ENCODE measurements at places on chromosomes 6 and 20.

DNA sequence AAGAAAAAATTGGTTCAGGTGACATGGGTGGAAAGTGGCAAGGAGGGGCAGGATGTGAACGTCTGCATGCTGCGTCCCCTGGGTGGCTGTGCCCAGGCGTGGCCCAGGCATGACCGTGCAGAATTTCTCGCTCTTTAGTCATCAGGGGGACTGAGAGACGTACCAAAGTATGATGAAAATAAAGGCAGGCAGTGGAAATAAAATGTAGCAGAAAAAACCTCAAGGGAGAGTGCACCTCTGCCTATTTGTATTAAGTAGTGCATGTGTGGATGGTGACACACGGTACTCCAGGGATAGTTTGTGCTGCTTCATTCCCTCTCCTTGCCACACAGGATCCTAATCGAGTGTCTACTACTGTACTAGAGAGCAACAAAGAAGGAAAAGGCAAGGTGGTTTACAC lies 81.1 kb downstream of the ATP9A start:
- DNase-seq, result peak; percentile 21

DNA sequence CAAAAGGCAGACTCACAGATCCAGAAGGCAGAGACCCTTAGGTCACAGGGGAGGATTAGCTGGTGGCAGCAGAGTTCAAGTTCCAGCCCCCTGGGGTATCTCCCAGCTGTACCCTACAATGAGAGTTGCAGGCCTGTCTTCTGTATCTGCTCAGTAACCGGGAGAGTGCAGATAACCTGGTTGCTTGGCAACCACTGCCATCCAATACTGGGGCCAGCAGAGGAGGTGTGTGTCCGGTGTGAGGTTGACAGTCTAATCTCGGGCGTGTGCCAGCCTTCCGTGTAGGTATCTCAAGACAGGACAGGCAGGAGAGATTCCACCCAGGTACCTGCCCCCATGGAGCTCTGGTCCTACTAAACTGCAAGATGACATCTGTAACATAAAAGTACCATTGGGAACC lies 56.6 kb upstream of the TBC1D7 start:
- no peak for DNase-seq

DNA sequence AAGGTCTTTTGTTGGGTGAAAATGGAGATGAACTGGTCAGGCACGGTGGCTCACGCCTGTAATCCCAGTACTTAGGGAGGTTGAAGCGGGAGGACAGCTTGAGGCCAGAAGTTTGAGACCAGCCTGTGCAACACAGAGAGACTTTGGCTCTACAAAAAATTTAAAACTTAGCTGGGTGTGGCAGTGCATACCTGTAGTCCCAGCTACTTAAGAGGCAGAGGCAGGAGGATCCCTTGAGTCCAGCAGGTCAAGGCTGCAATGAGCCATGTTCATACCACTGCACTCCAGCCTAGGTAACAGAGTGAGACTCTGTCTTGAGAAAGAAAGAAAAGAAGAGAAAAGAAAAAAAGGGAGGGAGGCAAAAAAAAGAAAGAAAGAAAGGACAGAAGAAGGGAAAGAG lies 90.9 kb upstream of the NFATC2 start:
- DNase-seq, result no peak

DNA sequence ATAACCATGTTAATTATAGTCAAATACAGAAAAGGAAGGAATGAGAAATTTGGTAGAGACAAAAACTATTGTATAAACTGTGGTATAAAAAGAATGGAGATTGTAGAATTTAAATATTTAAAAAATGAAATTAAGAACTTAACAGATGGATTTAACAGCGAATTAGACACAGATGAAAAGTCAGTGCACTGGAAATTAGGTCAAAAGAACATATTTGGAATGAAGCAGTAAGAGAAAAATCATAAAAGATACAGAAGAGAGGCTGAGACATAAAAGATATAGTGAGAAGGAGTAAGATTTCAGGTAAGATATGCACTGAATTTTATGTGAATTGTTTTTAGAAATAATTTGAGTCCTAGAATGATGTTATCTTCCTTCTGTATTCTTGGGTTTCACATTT lies 14.0 kb downstream of the TSPYL4 start:
- no peak for DNase-seq

- no peak for DNase-seq
Observed at GRCh38 chr6:118895261-118895560, 1.3 kb downstream of the ASF1A start.

GRCh38 chr6:118905851-118906250 lies 11.9 kb downstream of the ASF1A start:
- DNase-seq, result no peak

- no peak for DNase-seq
Observed at GRCh38 chr6:20751293-20751935, 217.2 kb downstream of the CDKAL1 start.

DNA sequence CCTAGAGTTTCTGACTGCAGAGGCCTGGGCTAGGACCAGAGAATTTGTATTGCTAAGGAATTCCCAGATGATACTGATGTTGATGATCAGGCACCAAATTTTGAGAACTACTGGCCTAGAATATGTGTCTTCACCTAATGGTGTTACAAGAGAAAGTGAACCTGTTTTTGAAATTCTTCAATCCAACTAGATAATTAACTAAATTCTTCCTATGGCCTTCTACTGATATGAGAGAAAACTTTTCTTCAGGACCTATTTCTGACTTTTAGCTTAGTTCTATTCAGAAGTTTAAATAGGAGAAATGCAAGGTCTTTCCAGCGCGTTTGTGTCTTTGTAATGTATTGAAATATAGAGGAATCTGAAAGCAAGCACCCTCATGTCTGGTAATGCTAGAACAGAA lies 7.3 kb downstream of the NKAIN2 start:
- DNase-seq, result no peak

DNA sequence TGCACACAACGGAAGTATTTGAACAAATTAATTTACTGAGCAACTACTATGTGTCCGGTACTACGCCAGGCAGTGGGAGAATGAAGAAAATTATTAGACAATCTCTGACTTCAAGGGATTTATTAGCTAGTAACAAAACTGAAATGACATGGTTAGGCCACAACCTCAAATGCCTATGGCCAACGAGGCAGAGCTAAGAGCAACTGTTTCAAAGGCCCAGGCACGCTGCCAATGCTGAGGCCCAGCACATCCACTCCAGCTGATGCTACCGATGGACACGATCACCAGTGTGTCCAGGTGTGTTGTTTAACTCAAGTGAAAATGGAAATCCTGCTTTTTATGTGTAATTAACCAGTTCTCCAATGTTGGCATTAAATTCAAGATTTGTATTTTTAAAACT lies 420.9 kb downstream of the PRKN start:
- no peak for DNase-seq

- no peak for DNase-seq
Observed at GRCh38 chr6:33205191-33206026, 954 bp downstream of the HSD17B8 start.

GRCh38 chr6:155227046-155227445 lies 36.8 kb upstream of the CLDN20 start:
- DNase-seq, result no peak

- DNase-seq, result no peak
Observed at GRCh38 chr20:10714236-10714975, 40.6 kb upstream of the JAG1 start.

GRCh38 chr6:105609375-105609991 lies 206.6 kb upstream of the PREP start:
- no peak for DNase-seq

DNA sequence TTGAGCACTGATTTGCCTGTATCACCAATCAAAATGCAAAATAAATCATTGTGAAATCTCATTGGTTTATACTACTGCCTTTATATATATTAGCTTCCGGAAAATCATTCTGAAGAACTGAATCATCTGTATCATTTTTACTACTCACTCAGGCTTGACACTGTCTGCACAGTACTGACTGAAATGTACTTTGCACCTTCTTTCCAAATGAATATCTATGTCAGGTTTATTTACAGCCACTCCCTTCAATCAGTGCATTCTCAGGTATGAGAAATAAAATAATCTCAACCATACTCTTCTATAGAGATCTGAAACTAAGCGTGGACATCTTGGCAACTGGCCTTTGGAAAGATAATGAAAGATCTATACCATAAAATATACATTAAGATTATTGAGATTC lies 2.7 kb downstream of the KHDRBS2 start:
- no peak for DNase-seq

DNA sequence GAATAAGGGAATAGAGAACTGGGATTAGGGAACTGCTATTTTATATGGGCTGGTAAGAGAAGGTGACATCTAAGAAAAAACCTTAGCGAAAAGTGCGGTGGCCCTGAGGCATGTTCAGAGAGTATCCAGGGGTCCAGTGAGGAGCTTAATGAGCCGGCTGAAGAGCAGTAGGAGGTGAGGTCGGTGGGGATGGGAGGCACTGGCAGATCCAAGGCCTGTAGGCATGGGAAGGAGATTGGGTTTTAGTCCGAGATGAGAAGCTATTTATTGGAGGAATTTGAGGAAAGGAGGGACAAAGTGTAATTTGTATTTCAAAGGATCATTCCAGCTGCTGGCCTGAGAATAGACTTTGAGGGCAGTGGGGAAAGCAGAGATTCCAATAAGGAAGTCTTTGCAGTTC lies 123.8 kb downstream of the QKI start:
- no peak for DNase-seq

- peak; percentile 24 for DNase-seq
Observed at GRCh38 chr6:152399399-152399798, 237.8 kb downstream of the SYNE1 start.

DNA sequence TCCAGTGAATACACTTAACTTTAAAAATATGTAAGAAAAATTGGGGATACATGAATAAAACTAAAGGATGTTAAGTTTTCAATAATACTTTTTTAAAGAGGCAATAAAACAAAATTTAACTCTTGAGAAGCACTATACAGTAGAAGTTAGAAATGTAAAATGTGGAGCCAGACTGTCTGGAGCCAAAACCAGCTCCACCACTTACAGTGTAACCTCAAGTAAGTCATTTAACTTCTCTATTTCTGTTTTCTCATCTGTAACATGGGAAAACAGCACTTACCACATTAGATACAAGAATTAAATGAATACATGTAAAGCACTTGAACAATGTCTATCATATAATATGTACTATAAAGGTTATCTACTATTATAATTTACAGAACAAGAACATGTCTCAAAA lies 6.7 kb downstream of the ATG5 start:
- no peak for DNase-seq

GRCh38 chr20:54355631-54356280 lies 119.6 kb upstream of the DOK5 start:
- no peak for DNase-seq

GRCh38 chr20:33964441-33964840 lies 29.3 kb upstream of the RALY start:
- DNase-seq, result no peak

DNA sequence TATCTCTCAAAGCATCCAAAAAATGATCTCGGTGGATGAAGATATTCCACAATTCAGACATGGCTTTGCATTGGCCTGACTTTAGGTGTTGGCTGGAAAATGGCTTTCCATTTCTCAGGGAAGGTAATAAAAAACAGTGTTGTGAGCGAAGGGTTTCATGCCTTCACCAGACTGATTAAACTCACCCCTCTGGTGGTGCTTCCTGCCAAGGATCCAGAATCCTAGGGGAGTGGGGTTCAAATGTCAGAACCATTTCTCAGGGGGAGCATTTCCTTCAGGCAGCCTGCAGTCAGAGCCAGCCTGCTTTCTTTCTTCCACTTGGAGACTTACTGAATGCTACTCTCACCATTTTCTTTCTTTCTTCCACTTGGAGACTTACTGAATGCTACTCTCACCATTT lies 45.7 kb upstream of the SMIM28 start:
- DNase-seq, result no peak

GRCh38 chr6:150617062-150617461 lies 17.4 kb downstream of the PLEKHG1 start:
- no peak for DNase-seq

- peak; percentile 70 for DNase-seq
Observed at GRCh38 chr6:140062043-140063020, 687.9 kb upstream of the CITED2 start.

DNA sequence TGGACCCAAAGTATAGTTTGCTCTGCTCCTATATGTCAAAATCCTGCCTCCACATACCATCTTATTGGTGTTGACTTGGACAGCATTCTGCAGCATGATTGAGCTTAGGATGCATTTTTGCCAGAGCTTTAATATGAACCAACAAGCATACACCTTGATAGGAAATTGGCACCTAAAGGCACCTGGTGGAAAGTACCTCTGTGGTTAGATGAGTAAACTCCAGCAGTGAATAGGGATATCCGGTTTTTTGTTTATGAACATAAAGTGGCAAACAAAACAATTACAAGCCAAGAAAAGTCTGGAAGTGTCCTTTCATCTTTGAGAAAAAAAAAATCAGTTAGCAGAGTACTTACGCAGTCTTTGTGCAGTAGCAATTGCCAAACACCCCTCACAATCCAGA lies 6.2 kb upstream of the CYP24A1 start:
- DNase-seq, result no peak

Measured in GM03348 (cell line).